MG63 (cell line): ENCODE measurements at places on chromosomes 4 and X. TPM values are rescaled to one million over a fixed set of nuclear protein-coding genes. Genes with fewer than 3 reads are reported as not detected.

Gene GYPE
- total RNA-seq = 0.10 and 0.20 TPM in 2 replicates

Gene MAGEB10
- not detected in 2 replicates for total RNA-seq

Gene ADGRL3
- not detected in 2 replicates for total RNA-seq

Gene REELD1
- total RNA-seq = 0.56 TPM in 1 of 2 replicates, not detected in the other

- no peak for DNase-seq
These were observed 54.9 kb downstream of the ACOX3 start for GRCh38 chr4:8385611-8386010.

DNA sequence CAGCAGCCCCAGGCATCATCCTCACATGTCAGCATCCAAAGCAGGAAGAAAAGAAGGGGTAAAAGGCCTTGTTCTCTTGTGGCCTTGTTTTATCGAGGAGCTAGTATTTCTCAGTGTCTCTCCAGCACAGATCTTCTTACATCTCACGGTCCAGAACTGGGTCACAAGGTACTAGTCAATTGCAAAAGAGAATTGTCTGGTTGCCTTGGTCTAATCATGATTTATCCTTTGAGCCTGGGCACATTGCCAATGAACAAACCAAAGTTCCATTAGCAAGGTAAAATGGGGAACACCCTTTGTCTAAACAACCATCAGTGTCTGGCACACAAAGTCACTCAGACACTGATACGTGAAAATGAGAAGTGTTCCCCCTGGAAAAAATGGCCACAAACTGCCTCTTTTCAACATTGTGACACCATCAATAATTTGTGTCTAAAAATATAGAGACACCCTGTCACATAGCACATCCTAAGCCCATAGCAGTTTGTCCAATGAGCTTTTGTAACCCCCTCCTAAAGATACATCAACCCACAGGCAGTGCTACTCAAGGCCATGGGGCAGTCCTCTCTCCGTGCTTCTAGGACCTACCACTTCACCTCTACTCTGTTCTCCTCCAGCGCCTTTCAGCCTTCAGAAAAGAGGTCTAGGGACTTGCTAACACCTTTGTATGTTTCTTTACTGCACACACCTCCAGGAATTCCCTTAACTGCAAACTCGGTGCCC lies 534.4 kb downstream of the MID1IP1 start:
- no peak for DNase-seq

DNA sequence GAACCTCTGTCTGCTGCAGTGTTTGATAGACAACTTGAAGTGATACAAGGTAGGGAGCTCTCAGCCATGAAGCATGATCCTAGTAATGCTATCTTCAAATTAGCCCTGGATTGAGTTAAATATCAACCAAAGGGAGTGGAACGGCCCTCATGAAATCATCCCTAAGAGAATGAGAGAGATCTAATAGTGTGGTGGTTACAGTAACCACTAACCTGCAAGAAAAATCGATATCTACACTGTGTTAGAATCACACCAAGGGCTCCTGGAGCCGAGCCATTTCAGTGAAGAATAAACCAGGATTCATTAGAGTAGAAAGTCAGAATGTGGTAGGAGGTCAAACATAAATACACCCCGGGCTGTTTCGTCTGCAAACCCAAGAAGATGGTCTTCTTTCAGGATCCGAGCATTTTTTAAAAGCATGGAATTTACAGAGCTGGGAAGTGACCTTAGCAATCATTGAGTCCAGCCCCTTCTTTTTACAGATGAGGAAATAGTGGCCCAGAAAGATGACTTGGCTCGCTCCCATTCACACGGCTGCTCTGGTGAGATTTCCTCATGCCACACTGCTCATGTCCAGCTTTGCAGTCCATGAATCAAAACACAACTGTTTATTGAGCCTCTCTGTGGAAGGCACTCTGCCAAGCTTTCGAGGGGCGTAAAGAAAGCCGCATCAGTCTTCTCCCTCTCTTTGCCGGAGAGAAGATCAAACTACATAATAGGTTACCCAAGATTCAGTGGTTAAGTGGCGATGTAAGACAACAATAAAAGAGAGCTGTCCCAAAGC lies 5.5 kb upstream of the DCTD start:
- DNase-seq = no peak
